CD4-positive, alpha-beta T cell treated with Interleukin-6 at 100 ng/mL for 8 hours (primary cell): ENCODE measurements at places on chromosomes 3 and 15.
A peak's percentile ranks its signal among the peaks of the same experiment; 100 is the strongest.

DNA sequence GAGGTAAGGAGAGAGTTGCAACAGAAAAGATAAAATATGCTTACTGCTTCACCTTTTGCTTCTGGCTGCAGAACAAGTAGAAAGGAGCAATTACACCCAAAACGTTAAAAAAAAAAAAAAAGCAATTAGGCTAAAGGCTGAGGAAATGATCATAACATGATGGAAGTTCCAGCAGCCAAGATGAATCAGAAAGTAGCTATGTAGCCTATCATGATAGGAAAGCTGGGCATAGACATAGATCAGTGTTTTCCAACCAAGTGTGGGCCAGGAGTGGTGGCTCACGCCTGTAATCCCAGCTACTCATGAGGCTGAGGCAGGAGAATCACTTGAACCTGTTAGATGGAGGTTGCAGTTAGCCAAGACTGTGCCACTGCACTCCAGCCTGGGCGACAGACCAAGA lies 52.6 kb downstream of the AGTR1 start:
- no peak for DNase-seq

GRCh38 chr3:133192363-133192945 lies 154.3 kb downstream of the TMEM108 start:
- DNase-seq: no peak

GRCh38 chr3:173398111-173398479 lies 551 bp downstream of the NLGN1 start:
- no peak for DNase-seq

DNA sequence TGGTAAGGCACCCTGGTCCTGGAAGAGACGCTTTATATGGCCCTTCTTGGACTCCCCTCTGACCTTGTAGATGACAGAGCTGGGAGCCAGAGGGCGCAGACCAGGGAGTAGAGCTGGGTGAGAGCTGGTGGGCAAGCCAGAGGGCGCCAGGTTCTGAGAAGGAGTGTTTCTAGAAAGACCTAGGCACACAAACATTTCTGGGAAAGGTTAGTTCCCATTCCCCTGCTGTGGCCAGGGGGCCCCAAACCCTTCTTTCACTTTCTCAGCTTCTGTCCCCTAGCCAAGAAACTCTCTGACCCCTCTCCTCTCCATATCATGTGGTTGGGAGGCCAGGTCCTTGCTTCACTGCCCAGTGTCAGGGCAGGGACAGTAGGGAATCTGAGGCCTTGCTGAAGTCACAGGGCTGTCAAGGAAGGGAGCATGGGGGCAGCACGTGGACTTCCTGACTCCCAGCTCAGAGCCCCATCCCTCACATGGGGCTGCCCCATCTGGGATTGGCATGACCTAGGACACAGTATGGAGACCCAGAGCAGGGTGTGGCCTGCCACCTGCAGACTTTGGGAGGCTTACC lies 3.6 kb downstream of the HEMK1 start:
- no peak for DNase-seq

DNA sequence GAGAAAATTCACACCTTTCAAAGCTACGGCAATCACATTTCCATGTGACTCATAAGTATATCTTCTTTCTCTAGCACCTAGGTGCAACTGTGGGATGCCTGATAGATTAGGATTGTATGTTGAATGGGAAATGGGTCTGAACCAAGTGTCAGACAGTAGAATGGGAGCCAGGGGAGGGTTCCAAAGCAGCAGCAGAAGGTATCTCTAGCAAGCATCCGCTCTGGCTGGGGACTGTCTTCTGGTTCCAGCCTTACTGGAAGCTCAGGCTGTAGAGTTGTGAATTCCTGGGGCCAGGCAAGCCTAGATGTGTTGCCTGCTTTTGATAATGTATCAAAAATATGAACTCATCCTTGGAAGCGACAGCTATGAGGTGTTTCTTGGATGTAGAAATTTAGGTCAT lies 2.1 kb upstream of the CHL1 start:
- no peak for DNase-seq

DNA sequence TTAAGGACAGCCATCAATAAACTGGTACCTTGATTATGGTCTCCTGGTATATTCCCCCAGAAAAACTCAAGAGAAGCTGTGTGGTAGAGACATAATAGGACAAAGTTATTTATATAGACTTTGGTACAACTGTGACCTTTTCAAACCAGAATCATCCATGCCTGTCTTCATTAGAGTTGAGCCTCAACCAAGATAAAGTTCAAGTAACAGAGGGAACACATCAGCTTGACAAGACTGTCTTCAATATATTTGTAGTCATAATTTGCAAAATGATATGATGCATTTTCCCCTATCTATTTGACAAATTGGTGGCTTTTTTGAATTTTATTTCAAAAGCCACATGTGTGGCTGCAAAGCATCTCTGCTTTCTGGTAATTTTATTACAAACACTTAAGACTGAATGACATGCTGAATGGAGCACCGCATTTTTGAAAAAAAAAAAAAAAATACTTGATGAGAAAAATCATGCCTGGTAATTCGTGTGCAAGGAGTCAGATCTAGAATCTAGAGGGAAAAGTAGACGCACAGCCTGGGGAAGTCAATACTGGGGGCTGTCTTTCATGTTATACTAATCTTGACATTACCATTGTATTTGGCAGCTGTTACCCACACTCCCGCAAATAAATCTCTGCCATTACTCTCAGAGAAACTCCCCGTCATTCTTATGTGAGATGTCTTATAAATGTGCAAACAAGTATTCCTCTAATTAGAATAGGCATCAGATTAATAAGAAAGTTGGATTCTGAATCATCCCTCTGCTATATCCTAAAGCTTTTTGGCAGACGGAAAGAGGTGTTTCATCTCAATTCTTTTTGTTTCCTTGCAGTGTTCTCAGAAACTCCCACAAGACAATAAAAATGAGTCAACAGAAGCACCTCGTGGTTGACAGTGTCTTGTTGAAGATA lies 554.8 kb upstream of the CBLB start:
- DNase-seq: no peak

GRCh38 chr15:61151791-61152190 lies 77.3 kb downstream of the RORA start:
- no peak for DNase-seq

- no peak for DNase-seq
Observed at GRCh38 chr3:48548126-48548525, 8.5 kb downstream of the PFKFB4 start.

GRCh38 chr3:160016972-160017371 lies 28.3 kb downstream of the IL12A start:
- DNase-seq: no peak

DNA sequence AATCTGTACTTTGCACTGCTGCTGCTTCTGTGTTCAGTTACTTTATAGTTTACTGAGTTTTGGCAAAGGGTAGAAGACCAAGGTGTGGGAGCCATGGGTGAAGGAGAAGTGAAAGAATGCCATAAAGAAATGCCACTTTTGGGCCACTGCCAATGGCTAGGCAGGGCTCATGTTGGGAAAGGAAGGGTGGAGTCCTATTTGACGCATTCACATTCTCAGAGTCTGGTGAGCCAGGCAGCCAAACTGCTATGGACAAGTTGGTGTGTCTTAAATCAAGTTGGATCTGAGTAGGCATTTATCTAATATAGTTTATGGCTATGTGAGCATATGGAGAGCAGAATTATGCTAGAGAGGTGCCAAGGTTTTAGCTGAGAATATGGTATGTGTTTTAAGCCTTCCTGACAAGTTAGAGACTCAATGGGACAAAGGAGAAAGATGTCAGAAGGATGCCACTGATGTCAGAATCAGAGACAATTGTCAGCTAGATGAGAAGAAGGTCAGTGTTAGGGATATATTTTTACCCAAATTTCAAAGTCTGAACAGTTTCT lies 296.1 kb downstream of the AGBL1 start:
- no peak for DNase-seq

GRCh38 chr3:156332304-156332703 lies 211.9 kb downstream of the KCNAB1 start:
- no peak for DNase-seq

DNA sequence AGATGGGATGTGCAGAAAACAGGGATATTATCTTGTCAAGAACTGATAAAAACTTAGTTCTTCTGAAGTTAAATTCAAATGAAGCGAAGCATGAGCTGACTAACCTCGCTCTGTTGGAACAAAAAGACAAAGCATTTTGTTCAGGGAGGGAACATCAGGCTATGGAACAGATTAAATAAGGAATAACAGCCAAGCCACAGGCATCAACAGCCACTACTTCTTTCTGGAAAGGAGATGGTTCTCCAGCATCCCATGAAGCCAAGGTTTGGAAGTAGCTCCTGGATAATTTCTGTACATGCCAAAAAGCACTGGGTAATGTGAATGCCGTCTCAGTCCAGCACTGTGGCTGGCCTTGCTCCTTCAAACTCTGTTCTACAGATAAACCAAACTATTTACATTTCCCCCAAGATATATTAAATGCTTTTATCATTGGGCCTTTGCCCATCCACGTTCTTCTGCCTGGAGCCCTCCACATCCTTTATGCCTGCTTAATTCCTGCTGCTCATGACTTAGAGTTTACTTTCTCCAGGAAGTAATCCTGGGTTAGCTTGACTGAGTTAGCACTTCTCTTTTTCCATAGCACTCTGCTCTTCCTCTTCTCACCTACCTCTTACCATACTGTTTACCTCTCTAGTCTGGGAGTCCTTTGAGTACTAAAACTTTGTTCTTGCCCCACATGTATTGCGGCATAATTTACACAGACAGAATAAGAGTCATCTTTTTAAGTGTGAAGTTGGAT lies 232.0 kb downstream of the CLSTN2 start:
- no peak for DNase-seq

- DNase-seq: no peak
Observed at GRCh38 chr15:36914960-36915808, 185.2 kb downstream of the MEIS2 start.

GRCh38 chr15:67154249-67154648 lies 88.8 kb downstream of the SMAD3 start:
- no peak for DNase-seq

- no peak for DNase-seq
Observed at GRCh38 chr3:157180262-157180661, 20.3 kb upstream of the CCNL1 start.

- no peak for DNase-seq
Observed at GRCh38 chr3:15009167-15009566, 55.9 kb downstream of the MRPS25 start.

DNA sequence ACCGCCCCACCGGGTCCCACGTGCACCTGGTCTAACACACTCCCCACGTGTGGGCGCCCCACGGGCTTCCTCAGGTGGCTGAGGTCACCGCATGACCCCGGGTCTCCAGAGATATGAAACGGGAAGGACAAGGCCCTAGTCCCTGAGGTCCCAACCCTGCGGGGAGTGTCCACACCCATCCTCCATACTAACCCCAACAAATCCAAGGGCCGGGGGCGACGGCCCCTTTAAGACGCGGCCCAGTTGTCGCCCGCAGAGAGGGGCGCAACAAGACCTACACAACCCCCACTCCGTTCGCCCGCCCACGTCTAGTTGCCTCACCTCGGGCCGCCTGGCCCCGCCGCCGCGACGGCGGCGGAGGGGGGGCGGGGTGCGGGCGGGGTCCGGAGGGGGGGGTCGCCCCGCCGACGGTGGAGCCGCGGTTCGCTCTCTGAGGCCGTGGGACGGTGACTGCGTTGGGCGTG lies 396 bp downstream of the INO80 start:
- DNase-seq: peak; percentile 56

- no peak for DNase-seq
Observed at GRCh38 chr3:185712337-185712736, 112.5 kb downstream of the IGF2BP2 start.

DNA sequence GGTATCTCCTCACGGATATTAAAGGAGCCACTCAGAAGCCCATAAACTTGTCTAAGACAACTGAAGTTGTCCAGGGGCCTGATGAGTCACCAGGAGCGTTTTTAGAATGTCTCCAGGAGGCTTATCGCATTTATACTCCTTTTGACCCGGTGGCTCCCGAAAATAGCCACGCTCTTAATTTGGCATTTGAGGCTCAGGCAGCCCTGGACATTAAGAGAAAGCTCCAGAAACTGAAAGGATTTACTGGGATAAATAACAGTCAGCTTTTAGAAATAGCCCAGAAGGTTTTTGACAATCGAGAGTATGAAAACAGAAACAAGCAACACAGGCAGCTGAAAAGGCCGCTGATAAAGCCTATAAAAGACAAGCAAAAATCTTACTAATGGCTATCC lies 4.1 kb downstream of the DET1 start:
- DNase-seq: no peak

GRCh38 chr15:38207621-38208020 lies 45.0 kb upstream of the SPRED1 start:
- DNase-seq: no peak

GRCh38 chr3:39329493-39329892 lies at the start of gene CCR8:
TSS of gene CCR8 (plus strand) at chr3:39329709. CDS start at chr3:39332332, 2,623 bp downstream.
- DNase-seq: peak; percentile 16

- DNase-seq: no peak
Observed at GRCh38 chr3:100436951-100437350, 35.6 kb downstream of the LNP1 start.

- DNase-seq: no peak
Observed at GRCh38 chr15:53611145-53611920, 148.1 kb downstream of the WDR72 start.

GRCh38 chr3:176075491-176075890 lies 1121.8 kb downstream of the TBL1XR1 start:
- no peak for DNase-seq

GRCh38 chr15:83210619-83211018 lies 3.0 kb upstream of the HDGFL3 start:
- DNase-seq: no peak

- no peak for DNase-seq
Observed at GRCh38 chr3:189646853-189647542, 15.8 kb downstream of the TP63 start.

GRCh38 chr3:183108001-183108449 lies 8.7 kb upstream of the MCCC1 start:
- no peak for DNase-seq

GRCh38 chr15:68311859-68312557 lies 34.5 kb downstream of the FEM1B start:
- no peak for DNase-seq

DNA sequence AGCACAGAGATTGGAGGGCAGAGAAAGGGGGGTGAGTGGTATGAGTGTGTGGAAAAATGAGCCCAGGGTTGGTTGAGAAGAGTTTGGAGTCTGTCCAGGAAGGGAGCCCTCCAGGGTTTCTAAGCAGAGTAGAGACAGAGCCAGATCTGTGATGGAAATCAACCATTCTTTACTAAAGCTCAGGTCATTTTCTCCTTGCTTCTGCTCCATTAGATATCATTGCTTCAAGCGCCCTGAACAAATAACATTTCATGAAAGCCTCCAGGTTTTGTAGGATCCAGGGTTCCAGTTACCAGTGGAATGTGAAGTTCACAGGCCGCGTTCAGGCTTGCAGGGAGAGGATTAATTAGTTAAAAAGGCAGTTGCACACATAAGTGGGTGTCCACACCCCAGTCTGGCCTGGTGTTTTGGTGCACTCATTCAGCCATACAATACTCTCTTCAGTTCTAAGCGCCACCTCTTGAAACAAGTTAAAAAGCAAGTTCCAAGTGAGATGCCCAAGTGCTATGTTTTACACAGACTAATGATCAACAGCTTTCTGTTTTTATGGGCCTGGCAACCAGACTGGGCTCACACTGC lies 16.4 kb upstream of the BOC start:
- DNase-seq: no peak
